ENCODE measurements at places on chromosomes 12 and 14.

DNA sequence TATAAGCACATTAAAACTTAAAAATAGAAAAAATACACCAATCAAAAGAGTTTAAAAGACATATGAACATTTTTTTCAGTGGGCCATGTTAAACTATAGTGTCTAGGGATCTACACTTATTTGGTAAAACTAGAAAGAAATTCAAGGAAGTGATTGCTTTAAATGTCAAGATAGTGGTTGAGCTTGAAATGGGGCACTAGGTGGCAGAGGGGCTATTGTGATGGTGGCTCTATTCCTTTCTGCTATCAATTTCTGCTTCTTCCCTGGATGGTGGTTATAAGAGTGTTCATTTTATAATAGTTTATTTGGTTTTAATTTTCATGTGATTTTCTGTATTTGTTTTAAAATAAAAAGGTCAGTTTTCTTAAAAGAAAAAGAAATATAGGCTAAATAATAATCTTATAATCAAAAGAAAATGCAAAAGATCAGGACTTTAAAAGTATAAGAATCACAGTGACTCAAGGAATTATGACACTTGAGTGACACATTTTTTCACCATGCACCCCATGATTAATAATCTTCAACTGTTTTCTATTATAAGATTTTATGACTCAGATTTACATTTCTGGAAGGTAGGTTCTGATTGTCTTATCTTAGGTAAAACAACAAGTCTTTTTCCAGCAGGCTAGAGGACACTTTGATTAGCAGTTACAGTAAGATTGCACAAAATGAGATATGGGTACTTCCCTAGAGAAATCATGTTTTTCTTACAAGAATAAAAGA lies 137.5 kb downstream of the FSCB start:
- no peak for DNase-seq

GRCh38 chr14:102541771-102542170 lies 32.2 kb upstream of the ANKRD9 start:
- DNase-seq, result no peak

GRCh38 chr14:22282417-22282816 lies 306.6 kb downstream of the DAD1 start:
- DNase-seq, result no peak

- no peak for DNase-seq
Observed at GRCh38 chr12:84973026-84973425, 60.4 kb upstream of the SLC6A15 start.

DNA sequence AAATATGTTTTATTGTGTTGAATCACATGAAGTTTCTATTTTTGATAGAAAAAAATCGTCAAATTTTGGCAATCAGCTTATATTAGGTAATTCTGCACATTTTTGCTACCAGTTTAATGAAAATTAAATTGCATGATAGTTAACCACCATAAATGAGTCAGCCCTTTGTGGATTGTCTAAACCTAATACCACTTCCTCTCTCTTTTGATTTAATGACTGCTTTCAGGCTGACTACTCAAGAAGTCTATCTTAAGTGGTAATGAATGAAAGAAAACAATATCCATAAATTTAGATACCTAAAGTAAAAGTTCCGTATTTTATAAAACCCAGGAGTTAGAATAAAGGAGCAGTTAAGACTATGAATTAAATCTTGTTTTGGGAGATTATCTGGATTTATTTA lies 450.5 kb downstream of the TMEM117 start:
- no peak for DNase-seq

DNA sequence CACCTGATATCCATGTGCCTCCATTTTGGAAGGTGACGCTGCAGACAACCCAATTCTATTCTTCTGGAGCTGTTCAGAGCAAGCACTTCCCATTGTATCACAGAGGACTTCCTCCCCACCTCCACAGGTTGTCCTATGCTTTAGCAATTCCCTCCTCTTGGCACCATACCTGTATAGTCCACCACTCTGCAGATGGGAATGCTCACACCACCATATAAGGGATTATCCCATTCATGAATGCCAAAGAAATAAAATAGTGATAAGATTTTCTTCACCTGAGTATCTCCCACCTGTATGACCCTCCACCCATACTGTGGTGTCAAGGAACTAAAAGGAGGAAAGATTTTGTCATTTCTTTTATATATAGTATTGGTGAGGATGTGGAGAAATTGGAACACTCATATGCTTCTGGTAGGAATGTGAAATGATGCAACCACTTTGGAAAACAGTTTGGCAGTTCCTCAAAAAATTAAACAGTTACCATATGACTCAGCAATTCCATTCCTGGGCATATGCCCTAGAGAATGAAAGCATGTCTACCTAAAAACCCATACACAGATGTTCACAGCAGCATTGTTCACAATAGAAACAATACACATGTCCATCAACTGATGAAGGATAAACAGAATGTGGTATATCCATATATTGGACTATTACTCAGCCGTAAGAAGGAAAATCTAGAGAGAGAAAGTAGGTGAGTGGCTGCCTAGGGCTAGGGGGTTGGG lies 75.2 kb downstream of the FIGNL2 start:
- no peak for DNase-seq

DNA sequence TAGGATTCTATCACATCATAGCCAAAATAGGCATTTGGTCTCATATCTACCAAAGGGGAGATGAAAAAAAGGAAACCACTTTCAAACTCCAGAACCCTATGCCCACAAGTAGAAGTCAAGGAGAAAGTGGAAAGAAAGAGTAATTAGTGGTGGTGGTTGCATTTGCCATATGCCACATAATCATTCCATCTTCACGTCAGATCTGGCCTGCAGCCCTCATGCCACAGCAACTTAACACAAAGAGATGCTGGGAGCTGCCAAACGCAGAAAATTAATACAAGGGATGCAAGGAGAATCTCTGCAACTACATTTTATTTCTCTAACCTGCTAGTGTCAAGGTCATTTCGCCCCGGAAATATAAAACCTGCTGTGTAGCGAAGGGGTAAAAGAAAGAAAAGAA lies 148.6 kb upstream of the FOXN3 start:
- no peak for DNase-seq

GRCh38 chr12:76784600-76785051 lies 20.7 kb downstream of the ZDHHC17 start:
- DNase-seq, result no peak

GRCh38 chr14:60184146-60184904 lies 19.1 kb upstream of the DHRS7 start:
- no peak for DNase-seq
